ENCODE measurements at places on chromosomes 3 and 15. TPM values are rescaled to one million over a fixed set of nuclear protein-coding genes. Genes with fewer than 3 reads are reported as not detected.

The SIDT1 gene
- total RNA-seq = 0.17 TPM

DNA sequence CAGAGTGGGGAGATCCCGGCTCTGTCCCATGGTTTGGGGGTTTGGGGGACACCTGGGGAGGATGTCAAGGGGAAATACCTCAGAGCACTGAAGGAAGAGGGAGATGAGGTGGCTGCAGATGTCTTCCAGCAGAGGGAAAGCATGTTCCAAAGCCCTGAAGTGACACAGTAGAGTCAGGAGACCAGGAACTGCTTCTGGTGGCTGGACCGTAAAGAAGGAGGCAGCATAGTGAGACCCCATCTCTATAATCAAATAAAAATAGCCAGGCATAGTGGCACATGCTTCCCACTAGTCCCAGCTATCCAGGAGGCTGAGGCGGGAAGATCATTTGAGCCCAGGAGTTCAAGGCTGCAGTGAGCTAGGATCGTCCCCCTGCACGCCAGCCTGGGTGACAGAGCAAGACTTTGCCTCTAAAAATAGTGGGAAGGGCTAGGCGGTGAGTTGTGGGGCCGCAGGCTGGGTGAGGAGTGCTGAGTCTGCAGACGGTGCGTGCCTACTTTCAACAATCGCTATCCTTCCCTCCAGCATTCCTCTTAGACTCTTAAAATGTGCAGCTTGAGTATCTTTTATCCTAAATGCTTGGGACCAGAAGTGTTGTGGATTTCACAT is 26.2 kb downstream of the HES1 start:
- DNase-seq = no peak

DNA sequence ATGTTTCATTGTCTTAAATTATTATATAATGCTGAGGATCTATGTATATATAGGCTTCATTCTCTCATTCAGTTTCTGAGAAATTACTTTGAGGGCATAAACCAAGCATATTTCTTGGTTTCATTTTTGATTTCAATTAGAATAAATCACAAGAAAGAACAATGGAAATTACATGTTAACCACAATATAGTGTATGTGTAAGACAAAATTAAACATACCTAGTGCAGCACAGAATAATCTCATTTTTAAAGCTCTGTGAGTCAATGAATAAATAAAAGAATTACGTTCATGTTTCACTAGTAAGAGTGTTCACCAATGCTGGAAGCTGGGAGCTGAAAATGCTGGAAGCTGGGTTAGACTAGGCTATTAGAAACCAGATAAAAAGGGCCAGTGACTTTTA is 72.8 kb downstream of the UBE3A start:
- DNase-seq = no peak

DNA sequence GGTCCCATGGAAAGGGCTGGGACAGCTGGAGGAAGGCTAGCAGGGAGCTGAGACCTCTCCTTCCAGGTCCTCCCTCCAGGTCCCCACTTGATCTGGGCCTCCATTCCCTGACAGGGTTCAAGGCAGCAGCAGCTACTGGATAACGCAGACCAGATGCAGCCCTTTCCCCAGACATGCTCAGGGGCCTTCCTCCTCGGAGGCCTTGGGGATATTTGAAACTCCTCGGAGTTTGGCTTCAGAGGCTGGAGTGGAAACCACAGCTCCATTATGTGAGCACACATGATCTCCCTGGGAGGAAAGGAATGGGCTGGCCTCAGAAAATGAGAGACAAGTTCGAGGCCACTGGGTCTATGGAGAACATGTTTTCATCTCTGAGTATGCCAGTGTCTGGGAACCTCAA is 119.3 kb downstream of the SMAD6 start:
- no peak for DNase-seq
